ENCODE measurements at places on chromosomes 3 and 15.

- no peak for DNase-seq
These were observed 43.6 kb upstream of the ATP2B2 start for GRCh38 chr3:10548992-10549391.

DNA sequence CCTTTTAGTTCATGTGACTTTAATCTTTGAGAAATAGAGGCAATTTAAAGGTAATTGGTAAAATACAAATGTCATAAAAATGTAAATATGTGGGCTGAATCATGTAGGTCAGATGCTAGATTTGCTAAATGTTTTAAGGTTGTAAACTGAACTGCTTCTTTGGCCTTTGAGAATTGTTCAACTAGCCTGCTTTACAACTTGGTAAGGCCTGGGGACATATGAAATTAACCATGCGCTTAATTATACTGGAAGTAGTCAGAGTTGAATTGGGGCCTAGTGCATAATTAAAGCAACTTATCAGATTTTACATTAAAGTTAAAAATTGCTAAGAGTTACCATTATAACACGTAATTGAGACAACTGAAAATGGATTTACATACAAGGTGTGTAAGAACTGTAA, 21.0 kb upstream of the TMEM45A start:
- no peak for DNase-seq

DNA sequence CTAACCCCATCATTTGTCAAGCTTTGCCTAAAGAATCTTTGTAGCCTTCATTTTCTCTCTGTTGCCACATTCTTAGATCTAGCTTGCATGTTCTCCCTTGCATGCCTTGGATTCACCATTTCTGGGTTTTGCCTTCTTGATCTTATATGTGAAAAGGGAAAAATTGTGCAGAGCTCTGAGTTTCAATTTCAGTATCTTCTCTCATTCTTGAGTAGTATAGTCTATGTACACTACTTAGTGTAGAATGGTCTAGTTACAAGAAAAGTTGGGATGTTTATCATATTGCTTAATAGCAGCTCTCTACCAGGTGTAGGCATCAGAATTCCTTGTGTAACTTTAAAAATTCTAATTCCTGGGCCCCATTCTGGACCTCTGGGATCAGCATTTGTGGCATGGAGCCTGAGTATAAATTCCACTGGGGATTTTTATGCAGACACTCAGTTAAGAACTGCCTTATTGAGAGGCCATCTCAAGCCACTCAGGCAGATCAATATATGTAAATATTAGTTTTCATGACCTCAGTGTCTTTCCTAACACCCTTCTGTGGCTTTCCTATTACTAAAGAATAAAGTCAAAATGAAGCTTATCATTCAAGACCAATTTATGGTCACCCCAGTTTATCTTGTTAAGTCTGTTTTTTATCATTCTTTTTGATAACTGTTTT, 23.4 kb downstream of the GTF2E1 start:
- DNase-seq = no peak

DNA sequence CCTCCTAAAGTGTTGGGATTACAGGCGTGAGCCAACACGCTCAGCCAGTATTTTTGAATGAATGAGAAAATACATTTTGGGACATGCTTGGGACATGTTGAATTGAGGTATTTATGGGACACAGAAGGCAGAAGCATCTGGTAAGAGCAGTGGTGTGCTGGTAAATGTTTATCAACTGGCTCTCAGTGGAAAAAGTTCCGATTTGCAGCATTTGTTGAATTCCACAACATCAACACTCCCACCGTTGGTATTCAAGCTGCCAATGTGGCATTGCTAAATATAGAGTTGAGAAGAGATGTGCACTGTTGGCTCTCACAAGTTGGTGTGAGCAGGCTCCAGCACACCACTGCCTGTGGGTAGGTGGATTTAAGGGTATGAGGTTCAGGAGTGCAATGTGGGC, 35.8 kb upstream of the LRRFIP2 start:
- no peak for DNase-seq

DNA sequence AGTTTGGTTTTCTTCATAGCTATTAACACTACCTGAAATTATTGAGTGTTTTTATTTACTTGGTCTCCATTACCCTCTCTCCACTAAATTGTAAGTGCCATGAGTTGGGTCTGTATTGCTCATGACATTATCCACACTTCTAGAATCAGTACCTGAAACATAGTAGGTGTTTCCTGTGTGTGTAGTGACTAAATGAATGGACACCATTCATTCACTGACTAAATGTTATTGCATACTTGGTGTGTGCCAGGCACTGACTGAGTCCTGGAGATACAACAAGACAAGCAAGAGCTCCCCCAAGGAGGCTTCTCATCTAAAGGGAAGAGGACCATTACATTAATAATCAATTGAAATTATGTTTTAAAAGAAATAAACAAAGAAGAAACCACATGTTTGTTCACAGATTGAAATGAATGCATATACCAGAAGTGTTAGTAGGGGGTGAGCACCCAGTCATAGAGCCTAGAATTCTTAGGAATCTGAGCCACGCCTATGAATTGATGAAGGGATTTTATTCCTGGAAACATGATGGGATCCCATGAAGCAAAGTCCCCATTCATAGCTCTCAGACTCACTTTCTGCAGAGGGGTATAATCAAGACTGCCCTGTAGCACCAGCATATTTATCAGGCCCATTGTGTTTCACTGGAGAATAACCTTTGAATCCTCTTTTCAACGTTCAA, 31.7 kb upstream of the ATOSA start:
- no peak for DNase-seq

GRCh38 chr3:63528325-63529000, 124.0 kb upstream of the SNTN start:
- DNase-seq = no peak

DNA sequence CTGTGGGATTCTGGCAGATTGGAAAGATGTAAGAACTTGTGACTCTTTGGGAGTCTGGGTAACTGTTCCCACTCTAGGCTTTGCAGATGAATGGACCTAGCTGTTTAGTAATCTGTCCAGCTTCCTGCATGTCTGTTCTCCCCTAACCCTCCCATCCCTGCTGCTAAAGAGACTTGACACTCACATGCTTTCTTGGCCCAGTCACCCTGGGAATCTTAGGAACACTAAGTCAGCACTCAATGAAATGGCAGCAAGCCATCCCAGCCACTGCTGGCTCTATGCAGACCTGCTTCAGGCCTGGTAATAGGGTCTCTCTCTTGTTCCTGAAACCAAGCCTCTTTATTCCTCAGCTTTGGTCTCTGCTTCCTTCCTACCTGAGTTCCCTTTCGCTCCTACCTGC, 63.7 kb upstream of the THSD4 start:
- DNase-seq = no peak

- peak; percentile 98 for DNase-seq
These were observed 4.1 kb downstream of the CD80 start for GRCh38 chr3:119555309-119555735.

DNA sequence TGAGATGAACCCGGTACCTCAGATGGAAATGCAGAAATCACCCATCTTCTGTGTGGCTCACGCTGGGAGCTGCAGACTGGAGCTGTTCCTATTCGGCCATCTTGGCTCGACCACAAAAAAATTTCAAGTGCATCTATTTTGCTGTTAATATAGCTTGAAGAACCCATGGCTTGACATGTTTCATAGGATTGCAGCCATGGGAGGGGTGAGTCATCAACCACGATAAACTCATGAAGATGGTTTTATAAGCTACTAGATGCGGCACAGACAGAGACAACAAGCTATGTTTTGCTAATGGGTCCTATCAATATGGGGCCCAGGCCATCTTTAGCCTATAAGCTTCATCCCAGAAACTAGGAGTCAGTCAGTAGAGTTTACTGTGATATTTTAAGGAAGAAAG, 100.4 kb upstream of the PHLDB2 start:
- no peak for DNase-seq

DNA sequence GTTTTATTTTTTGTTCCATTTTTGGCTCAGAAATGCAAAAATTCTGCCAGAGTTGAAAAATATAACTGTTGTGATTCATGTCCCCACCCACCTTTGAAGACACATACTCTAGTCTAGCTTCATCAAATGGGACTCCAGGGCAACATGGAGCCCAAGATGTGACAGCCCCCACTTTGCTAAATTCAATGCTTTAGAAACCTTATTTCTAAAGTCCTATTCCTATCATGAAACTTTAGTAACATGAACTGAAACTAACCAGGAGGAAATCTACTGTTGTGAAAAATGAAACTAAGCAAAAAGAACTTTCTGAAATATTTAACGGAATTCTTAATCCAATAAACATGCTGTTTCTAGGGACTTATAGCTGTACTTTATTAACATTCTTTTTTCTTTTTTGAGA, 20.3 kb downstream of the UBP1 start:
- peak; percentile 82 for DNase-seq

DNA sequence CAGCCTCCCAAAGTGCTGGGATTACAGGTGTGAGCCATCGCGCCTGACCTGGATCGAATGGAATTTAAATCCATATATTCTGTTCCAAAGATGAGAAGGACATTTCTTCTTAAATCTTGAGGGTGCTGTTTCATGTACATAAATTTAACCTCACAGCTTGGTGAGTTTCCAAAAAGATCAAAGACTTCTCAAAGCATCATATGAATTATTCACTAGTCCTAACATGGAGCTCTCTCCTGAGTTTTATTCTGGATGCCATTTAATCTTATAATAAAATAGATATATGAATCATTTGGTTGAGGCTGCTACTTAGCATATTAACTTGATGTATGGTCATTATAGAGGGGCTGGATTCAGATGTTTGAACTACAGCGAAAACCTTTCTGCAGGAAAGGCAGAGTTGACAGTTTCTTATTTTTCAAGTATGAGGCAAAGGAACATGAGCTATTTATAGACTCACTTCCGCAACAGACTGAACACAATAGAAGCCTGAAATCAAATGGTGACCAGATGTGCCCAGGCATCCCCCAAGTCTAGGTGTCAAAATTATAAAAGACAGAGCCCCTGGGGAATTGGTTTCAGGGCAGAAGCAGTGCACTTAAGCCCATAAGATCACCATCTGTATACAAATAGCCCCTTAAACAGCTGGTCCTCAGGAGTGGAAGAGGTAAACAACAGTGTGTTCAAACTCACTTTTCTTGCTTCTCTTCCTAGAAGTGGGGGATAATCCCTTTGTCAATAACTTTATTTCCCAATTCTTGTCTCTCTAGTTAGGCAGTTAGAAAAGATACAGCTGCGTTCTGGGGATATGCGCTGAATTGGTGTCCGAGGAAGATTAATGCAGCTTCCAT, 29.7 kb downstream of the STARD9 start:
- DNase-seq = peak; percentile 23

GRCh38 chr3:129282727-129283327, 4.2 kb downstream of the HMCES start:
- peak; percentile 25 for DNase-seq

- DNase-seq = peak; percentile 20
These were observed 3.1 kb upstream of the TATDN2 start for GRCh38 chr3:10245081-10245712.

DNA sequence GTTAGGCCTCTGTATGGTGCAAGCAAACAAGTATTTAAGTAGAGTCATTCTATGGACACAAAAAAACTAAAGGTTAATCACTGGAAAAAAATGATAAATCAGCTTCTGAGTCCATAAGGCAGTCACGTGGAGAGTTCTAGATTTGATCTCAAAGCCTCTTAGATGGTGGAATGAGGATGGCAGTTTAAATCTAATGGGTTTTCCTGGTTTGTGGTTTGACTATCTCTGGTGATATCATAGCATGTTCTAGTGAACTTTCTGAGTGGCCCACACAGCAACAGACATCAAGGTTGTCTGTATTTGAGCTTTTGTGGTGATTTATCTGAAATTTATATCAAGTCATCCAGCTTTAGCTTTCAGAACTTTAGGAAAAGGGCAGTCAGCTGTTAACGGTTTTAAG, 52.4 kb downstream of the ILDR1 start:
- DNase-seq = no peak

DNA sequence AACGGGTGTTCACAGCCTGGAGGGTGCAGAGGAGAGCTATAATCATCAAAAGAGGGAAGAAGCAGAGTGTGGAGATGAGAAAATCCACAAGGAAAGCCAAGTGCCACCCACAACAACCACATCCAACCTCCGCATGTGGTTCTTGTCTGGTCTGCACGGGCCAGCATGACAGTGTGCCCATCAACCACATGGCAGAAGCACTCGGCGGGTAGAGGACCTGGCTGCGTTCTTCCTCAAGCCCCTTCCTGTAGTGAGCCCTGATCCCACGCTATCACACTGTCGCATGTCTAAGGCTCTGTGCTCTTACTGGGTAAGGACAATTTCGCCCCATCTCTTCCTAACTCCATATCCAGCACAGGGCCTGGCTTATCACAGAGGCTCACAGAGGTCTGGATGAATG, 41.9 kb downstream of the PTPN23 start:
- no peak for DNase-seq

GRCh38 chr3:4416961-4417360, 50.1 kb downstream of the SUMF1 start:
- no peak for DNase-seq

GRCh38 chr3:55531321-55531720, 44.2 kb upstream of the WNT5A start:
- DNase-seq = peak; percentile 1

DNA sequence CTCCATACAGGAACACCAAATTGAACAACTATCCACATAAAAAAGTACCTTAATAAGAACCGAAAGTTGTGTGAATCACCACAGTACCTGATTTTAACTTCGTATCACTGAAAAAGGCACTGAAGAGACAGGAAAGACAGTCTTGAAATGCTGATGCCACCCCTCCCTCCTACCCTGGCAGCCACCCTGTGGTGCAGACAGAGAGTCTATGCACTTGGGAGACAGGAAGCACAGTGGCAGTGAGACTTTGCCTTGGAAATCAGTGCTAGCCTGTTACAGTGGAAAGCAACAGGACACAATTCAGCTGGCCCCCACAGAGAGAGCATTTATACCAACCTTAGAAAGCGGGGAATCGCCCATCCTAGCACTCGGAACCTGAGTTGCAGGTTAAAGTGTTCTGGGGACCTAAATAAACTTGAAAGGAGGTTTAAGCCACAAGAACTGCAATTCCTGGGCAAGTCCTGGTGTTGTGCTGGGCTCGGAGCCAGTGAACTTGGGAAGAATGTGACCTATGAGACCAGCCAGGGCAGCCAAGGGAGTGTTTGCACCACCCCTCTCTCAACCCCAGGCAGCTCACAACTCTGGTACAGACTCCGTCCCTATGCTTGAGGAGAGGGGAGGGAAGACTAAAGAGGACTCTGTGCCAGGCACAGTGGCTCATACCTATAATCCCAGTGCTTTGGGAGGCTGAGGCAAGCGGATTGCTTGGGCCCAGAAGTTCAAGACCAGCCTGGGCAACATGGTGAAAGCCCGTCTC, 240.1 kb downstream of the ISL2 start:
- no peak for DNase-seq

DNA sequence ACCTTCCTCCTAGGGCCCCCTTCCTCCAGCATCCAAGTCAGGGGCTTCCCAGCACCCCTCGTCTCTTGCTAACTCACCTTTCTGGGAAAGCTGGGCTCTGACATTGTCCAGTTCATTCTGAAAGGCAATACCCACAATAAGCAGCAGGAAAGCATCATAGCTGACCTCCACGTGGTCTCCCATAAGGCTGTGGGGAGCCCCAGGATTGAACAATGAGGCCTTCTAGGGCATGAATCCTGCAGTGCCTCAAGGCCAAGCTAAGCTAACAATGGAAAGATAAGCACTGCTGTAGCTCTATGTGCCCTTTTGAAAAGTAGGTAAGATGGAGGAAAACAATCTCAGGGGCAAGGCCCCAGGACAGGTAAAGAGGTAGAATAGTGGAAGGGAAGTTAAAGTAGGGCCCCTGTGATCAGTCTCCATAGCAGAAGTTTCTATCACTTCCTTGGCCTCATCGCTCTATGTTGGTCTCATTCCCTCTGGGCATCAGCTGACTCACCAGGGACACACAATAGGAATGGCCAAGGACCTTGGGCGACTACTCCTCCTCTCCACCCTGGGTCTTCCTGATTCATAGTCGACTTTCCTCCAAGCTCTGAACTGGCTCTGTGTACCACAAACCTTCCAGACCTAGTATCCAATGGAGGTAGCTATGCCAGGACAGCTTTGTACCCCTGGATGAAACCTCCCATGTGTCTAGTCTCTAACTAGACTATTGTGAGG, 11.7 kb downstream of the TRAIP start:
- DNase-seq = no peak
